H9 (cell line): ENCODE measurements at places on chromosomes 1 and 21. TPM values are rescaled to one million over a fixed set of nuclear protein-coding genes. Genes with fewer than 3 reads are reported as not detected.
A peak's percentile ranks its signal among the peaks of the same experiment; 100 is the strongest.

GRCh38 chr1:109877317-109877771, 33.3 kb upstream of the CSF1 start:
- DNase-seq = peak; percentile 83
- peak overlapping the region; percentile 38; the same call in 2 of the 3 replicates for H3K4me3 ChIP-seq
- peaks cover 12% of the 10 kb centered on the region; the same call in 1 of the 2 replicates for H3K4me1 ChIP-seq
- H3K27ac ChIP-seq = no peak overlapping the region
- H3K27me3 ChIP-seq = no peaks in the 10 kb centered on the region

DNA sequence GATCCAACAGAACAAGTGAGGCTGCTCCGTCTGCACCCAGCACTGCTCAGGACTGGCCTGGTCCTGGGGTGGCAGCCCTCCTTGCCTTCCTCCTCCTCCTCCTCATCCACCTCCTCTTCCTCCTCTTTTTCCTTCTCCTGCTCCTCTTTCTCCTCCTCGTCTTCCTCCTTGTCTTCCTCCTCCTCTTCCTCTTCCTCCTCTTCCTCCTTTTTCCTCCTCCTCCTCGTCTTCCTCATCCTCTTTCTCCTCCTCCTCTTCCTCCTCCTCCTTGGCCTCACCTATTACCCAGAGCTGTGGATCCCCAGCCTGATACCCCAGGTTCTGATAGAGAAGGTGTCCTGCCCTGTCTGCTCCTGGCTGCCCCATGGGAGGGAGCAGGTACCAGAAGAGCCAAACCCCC, 16.6 kb upstream of the MFN2 start:
- H3K4me3 ChIP-seq = no peak overlapping the region
- H3K36me3 ChIP-seq = peaks cover 8% of the 10 kb centered on the region; the same call in 2 of the 3 replicates
- no peaks in the 10 kb centered on the region for H3K4me1 ChIP-seq
- no peak overlapping the region for H3K27ac ChIP-seq

GRCh38 chr21:15730484-15731242, 881 bp downstream of the USP25 start:
- no peaks in the 10 kb centered on the region; the same call in 1 of the 2 replicates for H3K4me1 ChIP-seq
- H3K36me3 ChIP-seq = no peaks in the 10 kb centered on the region
- H3K27ac ChIP-seq = peak overlapping the region; percentile 36
- peak overlapping the region; percentile 95 for H3K4me3 ChIP-seq
- H3K27me3 ChIP-seq = no peaks in the 10 kb centered on the region
- no peak for DNase-seq

DNA sequence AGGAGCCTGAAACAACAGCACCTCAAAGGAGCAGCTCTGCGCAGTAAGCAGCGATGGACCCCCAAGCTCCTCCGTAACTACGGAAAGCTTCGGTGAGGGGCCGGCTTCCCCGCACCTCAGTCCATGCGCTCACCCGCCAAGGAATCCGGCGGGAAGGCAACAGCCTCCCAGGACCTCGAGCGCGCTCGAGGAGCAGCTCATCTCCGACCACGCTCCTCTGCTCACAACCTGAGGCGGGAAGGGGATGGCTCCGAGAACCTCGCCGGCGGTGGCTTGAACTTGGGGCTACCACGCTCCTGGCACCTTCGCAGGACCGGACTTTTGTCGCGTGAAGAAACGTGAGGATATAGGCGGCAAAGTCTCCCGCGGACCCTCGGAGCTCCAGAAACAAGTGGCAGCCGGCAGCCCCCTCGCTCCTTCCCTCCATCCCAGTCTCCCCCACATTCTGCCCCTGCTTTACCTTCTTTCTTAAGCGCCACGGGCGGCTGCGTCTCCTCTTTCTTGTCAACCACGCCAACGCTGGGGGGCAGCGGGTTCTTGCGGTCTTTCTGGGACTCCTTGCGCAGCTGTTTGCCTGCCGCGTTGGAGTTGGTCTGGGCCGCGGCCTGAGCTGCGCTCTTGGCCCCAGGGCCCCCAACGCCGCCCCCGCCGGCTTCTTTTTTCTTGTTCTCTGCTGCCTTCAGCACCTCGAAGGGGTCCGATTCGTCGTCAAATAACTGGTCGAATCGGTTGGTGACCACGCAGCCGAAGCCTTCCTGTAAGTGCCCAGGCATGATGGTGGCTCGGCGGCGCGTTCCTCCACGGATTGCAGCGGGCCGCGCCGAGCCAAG, 459 bp downstream of the SERBP1 start:
- H3K4me3 ChIP-seq = peak overlapping the region; percentile 98
- peaks cover 49% of the 10 kb centered on the region for H3K36me3 ChIP-seq
- no peaks in the 10 kb centered on the region for H3K27me3 ChIP-seq
- no peak for DNase-seq
- H3K4me1 ChIP-seq = no peaks in the 10 kb centered on the region

DNA sequence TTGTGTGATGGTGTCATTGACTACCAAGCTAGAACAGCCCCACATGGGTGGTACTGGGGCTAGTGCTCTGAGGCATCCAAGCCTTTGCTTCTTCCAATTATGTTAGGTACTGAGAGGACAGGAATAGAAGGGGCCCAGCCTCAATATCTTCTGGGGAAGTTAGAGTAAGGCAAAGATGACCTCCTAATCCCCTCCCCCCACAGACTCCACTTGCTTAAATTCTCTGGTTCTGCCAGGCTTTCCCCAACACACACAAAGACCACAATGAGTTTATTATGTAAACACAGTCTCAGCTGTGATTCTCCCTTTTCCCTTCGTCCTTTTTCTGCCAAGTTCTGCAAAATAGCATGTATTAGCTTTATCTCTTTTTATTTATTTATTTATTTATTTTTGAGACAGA, 3.1 kb upstream of the TACSTD2 start:
- no peaks in the 10 kb centered on the region; the same call in 1 of the 2 replicates for H3K4me1 ChIP-seq
- no peak for DNase-seq
- no peak overlapping the region for H3K27ac ChIP-seq
- no peak overlapping the region for H3K4me3 ChIP-seq
- H3K27me3 ChIP-seq = peaks cover 15% of the 10 kb centered on the region; the same call in 1 of the 2 replicates

GRCh38 chr1:99992044-99992722, 22.4 kb downstream of the SLC35A3 start:
- peaks cover 36% of the 10 kb centered on the region for H3K36me3 ChIP-seq
- H3K4me1 ChIP-seq = no peaks in the 10 kb centered on the region
- H3K27me3 ChIP-seq = no peaks in the 10 kb centered on the region
- DNase-seq = no peak
- no peak overlapping the region for H3K27ac ChIP-seq
- H3K4me3 ChIP-seq = no peak overlapping the region

Gene CAPZB
- 343 and 348 TPM in 2 replicates for total RNA-seq

DNA sequence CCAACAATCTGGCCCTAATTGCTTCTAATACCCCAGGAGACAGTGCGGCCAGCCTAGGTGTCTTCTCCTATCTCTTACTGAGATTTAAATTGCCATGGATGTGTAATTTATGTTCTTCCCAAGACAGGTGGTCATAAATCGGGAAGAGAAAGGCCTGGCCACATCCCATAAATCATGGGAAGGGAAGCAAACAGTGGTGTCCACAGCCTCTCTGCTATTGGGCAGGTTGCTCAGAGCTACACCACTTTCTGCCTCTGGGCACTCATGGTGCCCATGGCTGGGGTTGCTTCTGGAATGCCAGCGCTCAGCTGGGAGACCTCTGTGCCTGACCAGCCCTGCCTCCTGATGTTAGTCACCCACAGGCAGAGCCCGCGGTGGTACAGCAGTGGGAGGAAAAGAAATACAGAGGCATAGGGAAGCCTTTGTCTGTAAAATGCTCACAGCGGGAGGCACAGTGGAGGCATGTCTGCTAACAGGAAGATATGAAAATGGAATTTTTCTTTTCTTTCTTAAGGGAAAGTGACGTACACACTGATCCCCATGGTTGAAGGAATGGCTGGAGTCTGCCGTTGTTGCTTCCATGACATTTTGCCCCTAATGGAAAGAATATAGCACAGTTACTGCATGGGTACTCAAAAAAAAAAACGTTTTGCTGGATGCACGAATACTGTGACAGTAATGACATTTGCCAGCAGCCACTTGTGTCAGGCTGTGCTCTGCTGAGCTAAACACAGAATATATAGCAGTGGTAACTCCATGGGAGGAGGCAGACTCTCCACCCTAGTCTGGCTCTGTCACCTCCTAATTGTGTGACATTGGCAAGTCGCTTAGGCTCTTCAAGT, 21.9 kb downstream of the MTARC1 start:
- no peak overlapping the region for H3K4me3 ChIP-seq
- H3K4me1 ChIP-seq = no peaks in the 10 kb centered on the region
- peaks cover 32% of the 10 kb centered on the region for H3K36me3 ChIP-seq
- no peak overlapping the region for H3K27ac ChIP-seq
- no peaks in the 10 kb centered on the region for H3K27me3 ChIP-seq

- no peak overlapping the region for H3K4me3 ChIP-seq
- peaks cover 6% of the 10 kb centered on the region; the same call in 1 of the 2 replicates for H3K36me3 ChIP-seq
- H3K27ac ChIP-seq = no peak overlapping the region
- DNase-seq = no peak
- peaks cover 5% of the 10 kb centered on the region; the same call in 1 of the 2 replicates for H3K4me1 ChIP-seq
These were observed 42.6 kb upstream of the CD101 start for GRCh38 chr1:116958977-116959376.

- no peaks in the 10 kb centered on the region for H3K27me3 ChIP-seq
- DNase-seq = no peak
- H3K36me3 ChIP-seq = no peaks in the 10 kb centered on the region
- peaks cover under 1% of the 10 kb centered on the region; the same call in 1 of the 2 replicates for H3K4me1 ChIP-seq
- no peak overlapping the region for H3K4me3 ChIP-seq
- no peak overlapping the region for H3K27ac ChIP-seq
These were observed 137.1 kb downstream of the AKT3 start for GRCh38 chr1:243712941-243713340.

Gene OR10Z1
- not detected in 2 replicates for total RNA-seq

DNA sequence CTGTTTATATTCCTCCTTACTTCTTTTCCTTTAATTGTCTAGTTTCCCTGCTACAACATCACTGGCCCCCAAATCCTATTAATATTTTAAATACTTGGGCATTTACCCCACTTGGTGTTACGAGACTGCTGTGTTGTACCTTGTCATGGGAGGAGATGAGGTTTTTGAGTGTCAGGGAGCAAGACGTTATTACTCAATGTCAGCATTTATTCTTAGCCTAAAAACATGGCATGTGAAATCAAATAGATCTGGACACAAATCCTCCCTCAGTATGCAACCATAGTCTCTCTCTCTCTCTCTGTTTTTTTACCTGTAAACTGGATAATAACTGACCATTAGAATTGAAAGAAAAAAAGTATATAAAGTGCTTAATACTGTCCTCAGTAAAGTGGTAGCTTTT, 4.6 kb downstream of the LRRC8B start:
- peaks cover 8% of the 10 kb centered on the region; the same call in 1 of the 2 replicates for H3K4me1 ChIP-seq
- no peak overlapping the region for H3K27ac ChIP-seq

DNA sequence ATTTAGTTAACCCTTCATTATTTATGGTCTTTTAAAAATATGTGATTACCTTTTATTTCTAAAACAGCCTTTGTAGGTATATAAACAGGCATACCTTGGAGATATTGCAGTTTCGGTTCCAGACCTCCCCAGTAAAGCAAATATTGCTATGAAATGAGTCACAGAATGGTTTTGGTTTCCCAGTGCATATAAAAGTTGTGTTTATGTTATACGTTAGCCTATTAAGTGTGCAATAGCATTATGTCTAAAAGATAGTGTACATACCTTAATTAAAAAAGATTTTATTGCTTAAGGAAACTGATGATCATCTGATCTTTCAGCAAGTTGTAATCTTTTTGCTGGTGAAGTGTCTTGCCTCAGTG, 44.1 kb downstream of the XCL2 start:
- no peak for DNase-seq
- H3K36me3 ChIP-seq = no peaks in the 10 kb centered on the region
- H3K27ac ChIP-seq = no peak overlapping the region
- H3K4me3 ChIP-seq = no peak overlapping the region

Gene ZBTB40
- total RNA-seq = 14.6 and 16.3 TPM in 2 replicates

Gene GPA33
- total RNA-seq = 0.11 TPM in 1 of 2 replicates, not detected in the other

GRCh38 chr21:42218836-42219605, at the start of gene ABCG1:
TSS of gene ABCG1 (plus strand) at chr21:42219140. CDS start at chr21:42219263, 123 bp downstream.
- no peak within 1 kb of the TSS for H3K27ac ChIP-seq
- peaks cover 4% of the 10 kb centered on the region; the same call in 1 of the 2 replicates for H3K36me3 ChIP-seq
- H3K4me1 ChIP-seq = no peaks in the 10 kb centered on the region
- H3K27me3 ChIP-seq = peaks cover 3% of the 10 kb centered on the region; the same call in 1 of the 2 replicates
- peak within 1 kb of the TSS; percentile 90 for H3K4me3 ChIP-seq
- DNase-seq = peak; percentile 68

- DNase-seq = no peak
- H3K27me3 ChIP-seq = no peaks in the 10 kb centered on the region
- no peak overlapping the region for H3K4me3 ChIP-seq
- H3K27ac ChIP-seq = no peak overlapping the region
- H3K36me3 ChIP-seq = no peaks in the 10 kb centered on the region
- H3K4me1 ChIP-seq = no peaks in the 10 kb centered on the region
These were observed 88.9 kb downstream of the LRRC53 start for GRCh38 chr1:74423471-74423870.

GRCh38 chr21:43973634-43973955, 38.5 kb upstream of the TRAPPC10 start:
- no peaks in the 10 kb centered on the region for H3K4me1 ChIP-seq
- H3K27me3 ChIP-seq = no peaks in the 10 kb centered on the region
- no peak for DNase-seq
- no peak overlapping the region for H3K4me3 ChIP-seq
- no peaks in the 10 kb centered on the region for H3K36me3 ChIP-seq

GRCh38 chr1:244224487-244225430, 173.7 kb downstream of the ZBTB18 start:
- H3K4me3 ChIP-seq = no peak overlapping the region
- H3K36me3 ChIP-seq = no peaks in the 10 kb centered on the region
- H3K27ac ChIP-seq = no peak overlapping the region
- H3K27me3 ChIP-seq = no peaks in the 10 kb centered on the region

DNA sequence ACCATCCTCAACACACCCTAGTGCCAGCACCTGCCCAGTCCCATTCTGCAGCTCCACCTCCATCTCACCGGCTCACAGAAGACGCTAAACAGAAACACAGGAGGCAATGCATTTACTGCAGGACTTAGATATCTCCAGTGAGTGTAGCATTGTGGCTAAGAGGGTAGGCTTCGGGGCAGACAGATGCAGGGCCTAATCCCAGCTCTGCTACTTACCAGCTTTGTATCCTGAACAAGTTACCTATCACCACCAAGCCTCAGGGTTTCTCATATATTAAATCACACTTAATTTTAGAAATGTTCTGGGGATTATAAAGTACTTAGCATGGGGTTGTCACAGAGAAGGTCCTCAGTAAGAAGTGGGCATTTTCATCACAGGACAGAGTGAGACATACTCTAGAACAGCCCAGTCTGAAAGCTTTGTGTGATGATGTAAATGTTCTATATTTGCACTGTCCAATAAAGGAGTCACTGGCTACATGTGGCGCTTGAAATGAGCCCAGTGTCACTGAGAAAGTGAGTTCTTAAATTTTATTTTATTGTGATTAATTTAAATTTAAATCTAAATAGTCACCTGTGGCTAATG, 149.3 kb upstream of the C8B start:
- DNase-seq = no peak
- no peak overlapping the region for H3K27ac ChIP-seq
- no peaks in the 10 kb centered on the region for H3K36me3 ChIP-seq
- no peaks in the 10 kb centered on the region for H3K4me1 ChIP-seq
